ENCODE measurements at places on chromosomes 7 and 10.

- DNase-seq = no peak
These were observed 233.6 kb downstream of the COBL start for GRCh38 chr7:51082940-51083533.

DNA sequence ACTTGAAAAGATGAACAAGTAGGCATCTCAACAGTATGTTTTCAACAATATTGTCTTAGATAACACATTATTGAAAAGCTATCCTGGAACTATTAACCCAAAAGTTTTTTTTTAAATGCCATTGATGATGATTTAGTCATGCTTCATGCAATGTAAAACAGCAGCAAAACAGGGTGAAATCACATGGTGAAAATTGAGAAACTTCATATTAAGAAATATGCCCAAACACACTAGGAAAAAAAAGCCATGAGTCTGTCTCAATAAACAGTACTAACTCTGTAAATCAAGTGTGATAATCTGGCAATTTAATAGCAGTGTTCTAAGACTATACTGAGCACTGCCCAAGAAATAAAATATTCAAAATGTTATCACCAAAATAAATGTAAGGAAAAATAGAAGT, 613.1 kb downstream of the KCNMA1 start:
- no peak for DNase-seq

- DNase-seq = no peak
These were observed 505.6 kb downstream of the GALNT17 start for GRCh38 chr7:71637578-71637977.

DNA sequence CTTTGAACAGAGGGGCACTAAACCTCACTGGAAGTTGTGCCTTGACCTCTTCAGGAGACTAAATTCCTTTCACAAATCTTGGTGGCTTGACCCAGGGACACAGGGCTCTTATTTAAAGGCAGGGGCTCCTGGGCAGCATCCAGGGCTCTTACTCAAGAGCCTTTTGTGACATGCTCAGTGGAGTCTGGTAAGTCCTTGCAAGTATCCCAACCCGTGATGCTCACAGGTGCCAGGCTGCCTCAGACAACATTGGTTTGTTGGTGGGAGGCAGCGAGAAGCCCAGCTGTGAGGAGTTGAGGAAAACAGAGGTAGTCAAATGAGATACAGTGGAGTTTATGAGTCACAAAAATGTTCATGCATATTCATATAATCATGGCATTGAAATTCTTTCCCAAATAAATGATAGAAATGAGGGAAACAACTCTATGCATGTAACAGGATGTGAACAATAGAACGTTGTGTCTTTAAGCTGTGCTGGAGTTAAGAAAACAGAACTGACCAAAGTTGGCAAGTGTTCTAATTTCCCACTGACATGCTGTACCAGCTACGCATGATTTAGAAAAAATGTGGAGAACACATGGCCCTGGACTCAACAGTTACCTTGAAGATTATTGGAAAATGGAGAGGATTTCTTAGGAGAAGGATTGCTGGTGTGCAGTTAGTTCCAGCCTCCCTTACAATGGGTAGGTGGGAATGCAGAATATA, 654.5 kb upstream of the COBL start:
- DNase-seq = no peak

- DNase-seq = no peak
These were observed 73.6 kb downstream of the AGK start for GRCh38 chr7:141624763-141625162.

DNA sequence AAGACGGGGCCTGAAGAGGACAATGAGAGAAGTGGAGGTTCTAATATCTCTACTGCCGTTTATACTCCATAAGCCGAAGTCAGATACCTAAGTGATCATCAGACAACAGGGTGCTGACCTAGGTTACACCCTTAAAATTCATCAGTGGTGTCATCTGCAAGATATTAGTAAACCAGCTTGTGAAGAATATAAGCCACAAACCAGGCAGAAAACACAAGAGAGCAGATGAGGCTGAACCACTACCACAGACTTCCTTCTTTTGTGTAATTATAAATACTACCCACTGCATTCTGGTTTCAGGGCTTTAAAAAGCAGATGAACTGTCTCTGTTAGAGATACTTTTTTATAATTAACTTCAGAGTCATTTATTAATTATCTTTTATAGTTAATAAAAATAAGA, 69.0 kb upstream of the LRRC17 start:
- no peak for DNase-seq

DNA sequence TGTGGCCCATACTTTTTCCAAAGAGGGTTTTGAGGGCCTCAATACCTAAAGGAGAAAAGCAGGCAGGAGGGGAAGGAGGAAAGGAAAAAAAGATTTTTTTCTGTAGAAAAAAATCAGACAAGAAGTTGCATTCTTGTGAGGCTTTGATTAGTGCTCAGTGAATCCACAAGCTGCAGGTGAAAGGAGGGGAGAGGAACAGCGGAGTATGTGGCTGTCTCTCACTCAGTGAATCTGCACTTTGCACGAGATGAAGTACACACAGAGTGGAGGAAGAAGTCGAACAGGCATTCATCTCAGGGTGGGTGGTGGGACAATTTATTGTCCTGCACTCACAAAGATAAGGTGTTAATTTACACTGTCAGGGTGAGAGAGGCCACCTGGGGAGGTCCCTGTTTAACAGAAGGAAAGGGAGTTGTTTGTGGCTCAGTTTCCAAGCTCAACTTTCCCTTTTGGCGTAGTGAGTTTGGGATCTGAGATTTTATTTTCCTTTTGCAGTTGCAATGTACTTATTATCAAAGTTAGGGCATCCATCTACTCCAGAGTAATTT, 49.0 kb upstream of the VIPR2 start:
- DNase-seq = no peak

DNA sequence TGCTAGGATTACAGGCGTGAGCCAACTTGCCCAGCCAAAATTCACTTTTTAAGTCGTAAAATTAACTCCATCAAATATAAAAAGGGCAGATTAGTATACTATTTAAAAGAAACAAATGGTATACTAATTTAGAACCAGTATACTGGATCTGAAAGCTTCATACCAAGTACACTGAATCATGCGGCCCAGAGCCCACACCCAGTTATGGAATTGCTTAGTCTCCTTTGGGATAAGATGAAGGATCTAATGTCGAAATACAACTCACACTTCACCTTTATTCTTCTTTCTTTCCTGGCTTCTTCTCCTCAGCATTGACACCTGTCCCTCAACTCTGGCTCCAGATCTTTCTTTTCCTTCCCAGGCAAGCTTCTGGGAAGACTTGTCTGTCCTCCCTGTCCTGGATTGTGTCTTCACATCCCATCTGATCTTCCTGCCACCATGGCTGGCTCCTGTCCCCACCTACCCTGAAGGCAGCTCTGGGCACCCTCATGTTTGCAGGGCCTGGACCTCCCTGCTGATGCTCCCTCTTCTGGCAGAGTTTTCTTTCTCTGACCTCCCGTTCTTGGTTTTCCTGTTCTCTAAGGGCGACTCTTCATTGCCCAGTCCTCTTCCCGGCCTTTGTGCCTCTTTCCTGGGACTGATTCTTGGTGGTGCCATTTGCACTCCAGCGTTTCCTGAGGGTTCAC, 57.8 kb upstream of the CTBP2 start:
- DNase-seq = no peak

DNA sequence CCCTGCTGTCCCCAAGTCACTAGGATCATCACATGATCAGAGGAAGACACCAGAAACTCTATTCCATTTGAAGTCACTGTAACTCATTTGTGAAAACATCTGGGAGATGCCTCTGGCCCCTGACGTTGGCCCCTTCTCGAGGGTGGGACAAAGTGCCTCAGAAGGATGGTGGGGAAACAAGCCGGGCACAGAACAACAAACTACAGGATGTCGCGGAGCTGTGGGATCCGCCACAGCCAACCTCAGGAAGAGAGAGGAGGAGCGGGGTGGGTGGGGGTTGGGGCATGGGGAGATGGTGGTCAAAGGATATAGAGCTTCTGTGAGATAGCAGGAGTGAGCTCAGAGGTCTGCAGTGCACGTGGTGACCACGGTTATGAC, 265.6 kb upstream of the TCERG1L start:
- DNase-seq = no peak

- no peak for DNase-seq
These were observed 231.8 kb downstream of the KCNMA1 start for GRCh38 chr10:77405771-77406241.

- DNase-seq = no peak
These were observed 73.0 kb upstream of the CTTNBP2 start for GRCh38 chr7:117946151-117946633.

- DNase-seq = no peak
These were observed 181.4 kb downstream of the ADK start for GRCh38 chr10:74332398-74332797.

DNA sequence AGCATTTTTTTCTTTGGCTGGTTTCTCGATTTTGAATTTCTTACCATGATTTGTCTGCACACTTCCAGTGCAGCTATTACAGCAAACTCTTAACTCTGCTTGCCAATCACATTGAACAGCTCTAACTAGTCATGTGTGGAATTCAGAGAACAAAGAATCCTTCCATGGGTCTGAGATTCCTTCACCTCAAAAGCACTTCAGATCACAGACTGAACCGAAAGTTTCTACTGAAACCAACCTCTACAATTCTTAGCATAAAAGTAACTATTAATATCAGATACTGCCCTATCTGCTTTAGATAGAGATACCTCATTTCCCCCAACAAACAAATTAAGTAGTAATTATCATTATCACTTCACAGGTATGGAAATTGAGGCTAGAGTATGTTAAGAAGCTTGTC, 56.5 kb upstream of the SP4 start:
- no peak for DNase-seq

DNA sequence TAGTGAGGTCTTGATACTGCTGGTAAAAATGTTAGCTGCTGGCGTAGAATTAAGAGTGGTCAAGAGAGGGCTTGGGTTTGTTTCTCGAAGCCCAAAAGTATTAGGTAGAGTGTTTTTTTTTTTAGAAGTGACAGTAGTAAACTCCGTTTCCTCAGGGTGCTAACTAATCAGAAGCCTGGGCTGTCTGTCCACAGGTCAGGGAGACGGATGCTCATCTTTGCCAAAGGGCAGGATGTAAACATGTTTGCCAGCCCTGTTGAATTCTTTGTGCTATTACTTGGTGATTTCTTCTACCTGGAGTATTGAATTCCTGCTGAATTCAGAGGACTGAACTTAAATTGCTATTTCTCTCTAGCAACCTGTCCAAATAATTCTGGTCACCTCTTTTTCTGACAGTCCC, 117.1 kb downstream of the SND1 start:
- no peak for DNase-seq

DNA sequence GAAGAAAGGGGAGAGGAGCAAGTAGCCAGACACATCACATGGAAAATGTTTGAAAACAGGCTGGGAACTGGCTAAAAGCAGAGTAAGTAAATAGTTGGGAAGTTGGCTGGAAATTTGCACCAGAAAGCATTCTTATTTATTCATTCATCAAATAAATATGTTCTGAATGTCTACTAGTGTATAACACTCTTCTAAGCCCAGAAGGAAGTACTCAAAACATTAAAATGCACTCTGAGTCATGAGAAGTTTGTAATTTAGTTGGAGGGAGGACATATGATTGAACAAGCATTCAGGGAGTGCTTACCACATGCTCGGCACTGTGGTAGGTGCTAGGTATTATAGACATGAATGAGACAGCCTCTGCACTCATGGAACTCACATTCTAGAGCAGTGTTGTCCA, 37.0 kb upstream of the CNNM1 start:
- DNase-seq = no peak
